ENCODE measurements at places on chromosomes 1 and 21. TPM values are rescaled to one million over a fixed set of nuclear protein-coding genes. Genes with fewer than 3 reads are reported as not detected.

- H3K4me3 ChIP-seq: no peak overlapping the region
Measured at GRCh38 chr1:61089338-61089737, 7.0 kb downstream of the NFIA start.

The TMPRSS2 gene
- 91.7 TPM for total RNA-seq

DNA sequence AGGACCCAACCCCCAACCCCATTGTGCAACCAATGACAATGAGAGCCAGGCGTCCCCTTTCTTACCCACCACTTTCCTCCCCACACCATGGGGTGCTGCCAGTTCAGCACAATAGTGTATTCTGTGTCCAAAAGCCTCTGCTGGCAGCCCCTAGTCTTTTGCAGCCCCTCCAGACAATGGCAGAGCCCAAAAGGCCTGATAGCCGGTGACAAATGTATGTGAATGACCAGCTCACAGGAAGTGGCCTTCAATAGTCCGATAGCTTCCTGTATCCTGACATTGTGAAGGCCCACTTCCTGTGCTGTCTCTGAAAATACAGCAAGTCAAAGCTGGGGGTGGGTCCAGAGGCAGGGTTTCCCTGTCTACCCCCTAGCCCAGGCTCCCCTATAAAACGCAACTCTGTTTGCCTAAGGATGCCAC lies 16.6 kb downstream of the SMIM12 start:
- no peaks in the 10 kb centered on the region for H3K27me3 ChIP-seq
- no peaks in the 10 kb centered on the region for H3K36me3 ChIP-seq
- peaks cover 30% of the 10 kb centered on the region for H3K4me1 ChIP-seq
- no peak overlapping the region for H3K27ac ChIP-seq

- no peak within 1 kb of the TSS for H3K4me3 ChIP-seq
- no peak within 1 kb of the TSS for H3K27ac ChIP-seq
- peaks cover 18% of the 10 kb centered on the region for H3K4me1 ChIP-seq
- H3K27me3 ChIP-seq: peaks cover 77% of the 10 kb centered on the region
- no peak for DNase-seq
- no peaks in the 10 kb centered on the region for H3K36me3 ChIP-seq
Measured at GRCh38 chr1:156618853-156619581, at the start of gene HAPLN2. HAPLN2 (plus strand) TSS chr1:156619415; CDS start chr1:156623491, 4,076 bp downstream.

The MARK1 gene
- total RNA-seq: 14.3 TPM

The LY9 gene
- total RNA-seq: not detected

The LRRN2 gene
- 3.4 TPM for total RNA-seq

DNA sequence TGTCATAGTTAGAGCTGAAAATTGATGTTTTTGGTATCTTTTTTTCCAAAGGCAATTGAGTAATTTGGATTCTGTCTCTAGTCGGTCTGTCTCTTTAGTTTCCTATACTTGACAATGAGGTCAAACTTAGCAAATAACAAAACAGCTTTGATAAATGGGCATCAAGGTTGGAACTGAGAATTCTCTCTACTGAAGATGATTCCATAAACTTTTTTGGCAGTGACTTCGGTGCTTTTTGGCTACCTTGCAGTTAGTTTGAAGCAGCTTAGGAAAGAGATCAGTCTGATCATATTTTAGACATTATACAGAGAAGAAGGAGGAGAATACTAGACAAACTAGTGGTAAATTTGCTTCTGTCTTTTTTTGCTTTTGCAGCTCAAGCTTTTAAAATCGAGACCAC lies 559 bp downstream of the VCAM1 start:
- no peak for DNase-seq
- no peak overlapping the region for H3K27ac ChIP-seq
- peaks cover 3% of the 10 kb centered on the region for H3K36me3 ChIP-seq
- H3K27me3 ChIP-seq: peaks cover 3% of the 10 kb centered on the region
- H3K4me3 ChIP-seq: peak overlapping the region; percentile 85

DNA sequence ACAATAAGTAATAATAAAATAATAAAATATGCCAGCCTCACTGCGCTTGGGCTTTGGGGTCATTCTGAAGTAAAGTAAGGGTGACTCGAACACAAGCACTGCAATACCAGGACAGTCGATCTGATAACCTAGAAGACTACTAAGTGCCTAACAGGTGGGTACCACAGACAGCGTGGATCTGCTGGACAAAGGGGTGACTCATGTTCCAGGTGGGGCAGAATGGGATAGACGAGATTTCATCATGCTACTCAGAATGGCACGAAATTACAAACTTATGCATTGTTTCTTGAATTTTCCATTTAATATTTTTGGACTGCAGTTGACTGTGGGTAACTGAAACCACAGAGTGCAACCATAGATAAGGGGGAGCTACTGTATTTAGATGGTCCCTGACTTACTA lies 221.1 kb upstream of the GREM2 start:
- peaks cover 7% of the 10 kb centered on the region for H3K27me3 ChIP-seq
- no peak for DNase-seq
- H3K4me1 ChIP-seq: peaks cover 7% of the 10 kb centered on the region
- H3K4me3 ChIP-seq: no peak overlapping the region
- H3K36me3 ChIP-seq: no peaks in the 10 kb centered on the region
- no peak overlapping the region for H3K27ac ChIP-seq

The PCBP3 gene
- total RNA-seq: 5.5 TPM

The C8B gene
- total RNA-seq: 0.76 TPM

- peaks cover 4% of the 10 kb centered on the region for H3K27me3 ChIP-seq
- peaks cover 20% of the 10 kb centered on the region for H3K4me1 ChIP-seq
- no peak overlapping the region for H3K27ac ChIP-seq
Measured at GRCh38 chr1:111596499-111596898, 23.1 kb upstream of the RAP1A start.

The ADGRB2 gene
- 14.2 TPM for total RNA-seq

DNA sequence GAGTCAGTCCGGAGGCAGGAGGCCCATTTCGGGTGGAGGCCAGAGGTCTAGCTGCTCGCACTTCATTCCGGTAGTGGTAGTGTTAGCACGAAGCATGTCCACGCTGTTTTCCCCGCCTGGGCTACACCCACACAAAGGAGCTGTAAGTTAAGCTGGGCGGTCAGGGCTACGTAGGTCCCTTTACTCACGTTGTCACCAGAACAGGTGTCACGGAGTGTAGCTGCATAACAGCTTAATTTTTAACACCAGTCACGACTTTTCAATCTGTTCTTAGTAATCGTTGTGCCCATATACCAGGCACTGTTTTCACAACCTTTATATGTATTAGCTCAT lies 15.6 kb downstream of the HLX start:
- H3K27ac ChIP-seq: no peak overlapping the region
- peak overlapping the region; percentile 79 for H3K4me3 ChIP-seq
- H3K36me3 ChIP-seq: no peaks in the 10 kb centered on the region
- no peak for DNase-seq

The HES3 gene
- not detected for total RNA-seq

The AIRE gene
- 0.12 TPM for total RNA-seq

DNA sequence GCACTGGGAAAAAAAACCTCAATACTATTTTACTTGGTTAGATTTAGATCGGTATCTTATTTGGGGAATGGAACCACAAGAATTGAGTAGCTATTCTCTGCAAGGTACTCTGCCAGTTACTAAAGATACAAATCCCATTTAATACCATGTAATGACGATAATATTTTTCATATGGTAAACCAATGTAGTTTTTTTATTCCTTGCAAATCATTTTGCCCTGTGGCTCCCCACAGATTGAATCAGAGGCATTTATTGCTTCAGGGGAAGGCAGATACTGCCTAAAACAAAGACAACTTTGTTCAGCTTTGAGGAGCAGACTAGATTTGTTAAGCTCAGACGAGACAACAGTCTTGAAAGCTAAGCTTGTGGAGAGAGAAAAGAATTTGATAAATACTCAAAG lies 226.7 kb upstream of the RUNX1 start:
- H3K4me1 ChIP-seq: peaks cover 10% of the 10 kb centered on the region
- H3K27ac ChIP-seq: no peak overlapping the region
- no peak overlapping the region for H3K4me3 ChIP-seq
- no peaks in the 10 kb centered on the region for H3K36me3 ChIP-seq

The CBR3 gene
- total RNA-seq: 1.6 TPM

The ERICH3 gene
- total RNA-seq: 0.29 TPM

- peaks cover 34% of the 10 kb centered on the region for H3K4me1 ChIP-seq
- H3K27me3 ChIP-seq: no peaks in the 10 kb centered on the region
- H3K27ac ChIP-seq: peak overlapping the region; percentile 90
- H3K36me3 ChIP-seq: peaks cover 3% of the 10 kb centered on the region
- H3K4me3 ChIP-seq: peak overlapping the region; percentile 43
Measured at GRCh38 chr1:226697151-226697928, 41.7 kb downstream of the ITPKB start.

Measured in type B pancreatic cell (in vitro differentiated cells).